Activated T-cell treated with anti-CD3 and anti-CD28 coated beads for 48 hours (primary cell): ENCODE measurements at places on chromosomes 1 and 21.

DNA sequence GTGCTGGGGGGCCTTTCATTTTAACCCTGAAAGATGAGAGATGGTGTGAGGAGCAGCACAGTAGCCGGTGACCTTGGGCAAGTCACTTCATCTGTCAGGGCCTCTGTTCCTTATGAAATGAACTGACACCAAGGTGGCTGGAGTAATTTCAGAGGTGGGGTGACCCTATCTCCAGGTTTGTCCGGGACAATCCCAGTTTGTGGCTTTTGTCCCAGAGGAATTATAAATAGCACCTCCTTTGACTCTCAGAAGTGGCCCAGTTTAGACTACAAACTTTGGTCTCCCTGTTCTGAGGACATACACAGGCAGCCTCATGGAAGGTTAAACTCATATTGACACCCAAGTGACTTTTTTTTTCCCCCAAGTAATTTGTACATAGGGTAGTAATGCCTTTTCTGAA lies 14.6 kb downstream of the ACTN2 start:
- DNase-seq = no peak

GRCh38 chr1:236948996-236949395 lies 55.2 kb downstream of the MT1HL1 start:
- DNase-seq = no peak

- no peak for DNase-seq
Measured at GRCh38 chr1:35264035-35264434, 4.5 kb upstream of the ZMYM4 start.

DNA sequence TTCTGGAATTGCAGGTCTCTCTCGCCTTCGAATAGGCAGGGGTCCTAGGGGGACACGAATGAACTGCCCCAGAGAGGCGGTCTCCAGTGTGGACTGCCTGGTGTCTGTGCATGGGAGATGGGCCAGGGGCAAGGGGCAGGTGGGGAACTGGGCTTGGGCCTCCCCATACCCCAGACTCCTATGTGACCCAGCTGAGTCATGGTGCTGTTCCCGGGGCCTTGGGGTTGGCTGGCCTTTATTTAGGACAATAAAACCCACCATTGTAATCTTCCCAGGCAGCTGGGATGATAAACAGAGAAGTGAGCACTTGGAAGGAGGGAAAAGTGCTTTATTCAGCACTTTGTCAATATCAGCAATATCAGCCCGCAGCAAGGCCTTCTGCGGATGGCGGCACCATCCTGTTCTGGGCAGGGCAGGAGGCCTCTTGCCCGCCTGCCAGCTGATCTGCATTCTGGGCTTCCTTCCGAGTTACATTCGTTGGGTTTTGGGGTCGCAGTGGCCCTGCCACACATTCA lies 209.0 kb upstream of the TMEM51 start:
- no peak for DNase-seq

DNA sequence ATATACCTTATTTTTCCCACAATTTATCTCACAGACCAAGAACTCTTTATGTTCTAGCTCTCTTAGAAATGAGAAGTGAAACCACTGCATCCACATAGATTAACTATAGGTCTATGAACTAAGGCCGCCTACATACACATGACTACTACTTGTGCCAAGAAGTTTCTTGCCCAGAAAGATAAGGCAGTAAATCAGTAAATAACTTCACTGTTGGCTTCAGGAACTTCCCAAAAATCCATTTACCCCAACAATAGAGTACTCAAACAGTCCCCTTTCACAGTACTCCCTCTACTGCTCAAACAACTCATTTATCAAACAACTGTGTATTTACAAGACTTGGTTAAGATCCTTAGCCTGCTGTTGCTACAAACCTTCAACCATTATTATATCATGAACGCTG lies 96.5 kb downstream of the NME7 start:
- no peak for DNase-seq

DNA sequence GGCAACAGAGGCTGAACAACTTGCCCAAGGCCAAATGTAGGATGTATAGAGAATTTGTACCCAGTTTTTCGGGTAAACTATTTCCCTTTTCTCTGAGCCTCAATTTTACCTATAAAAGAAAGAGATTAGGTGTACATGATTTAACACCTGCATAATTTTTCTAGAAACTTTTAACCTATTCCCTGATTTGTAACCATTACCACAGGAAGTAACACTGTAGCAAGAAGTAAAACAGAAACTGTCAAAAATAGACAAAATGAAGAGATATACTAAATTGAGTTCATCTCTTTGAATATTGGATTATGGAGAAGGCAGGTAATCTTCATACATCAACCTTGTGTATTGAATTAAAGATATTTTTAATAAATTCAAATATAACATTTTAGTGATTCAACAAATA lies 136.2 kb downstream of the ZC3H11B start:
- DNase-seq = no peak

DNA sequence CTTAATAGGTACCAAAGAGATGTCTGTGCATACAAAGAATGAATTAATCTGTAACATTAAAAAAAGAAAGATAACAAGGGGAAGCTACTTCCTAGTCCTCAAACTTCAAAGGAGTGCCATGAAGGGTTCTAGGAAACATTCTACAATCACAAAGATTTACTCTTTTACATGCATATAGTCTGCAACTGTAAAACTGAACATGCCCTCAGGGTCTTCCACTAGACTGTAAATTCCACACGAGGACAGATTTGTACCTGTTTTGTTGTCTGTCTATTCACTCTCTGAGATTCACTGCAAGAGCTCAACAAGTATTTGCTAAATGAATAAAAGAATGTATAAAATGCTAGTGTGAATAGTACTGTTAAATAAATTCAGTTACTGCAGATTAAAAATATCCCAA lies 4.4 kb downstream of the JAK1 start:
- DNase-seq = no peak

DNA sequence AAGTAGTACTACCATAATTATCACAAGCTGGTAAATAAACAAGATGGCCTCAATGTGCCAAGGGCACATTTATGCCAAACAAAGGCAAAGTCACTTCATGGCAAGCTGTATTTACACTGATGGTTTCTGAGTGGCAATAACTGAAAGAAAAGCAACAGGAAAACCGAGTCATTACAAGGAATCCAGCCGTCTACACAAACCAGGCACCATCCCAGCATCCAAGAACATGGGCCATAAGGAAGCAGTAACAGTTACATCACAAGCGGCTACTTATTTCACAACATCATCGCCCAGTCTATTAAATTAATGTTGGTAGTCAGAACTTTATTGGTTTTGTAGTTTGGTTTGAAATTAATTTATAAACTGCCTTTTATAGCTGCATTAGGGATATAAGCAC lies 214.2 kb downstream of the RERE start:
- no peak for DNase-seq

- DNase-seq = no peak
Measured at GRCh38 chr1:43531906-43532584, 1.4 kb downstream of the PTPRF start.

GRCh38 chr1:248811514-248812490 lies 13.9 kb downstream of the SH3BP5L start:
- no peak for DNase-seq

DNA sequence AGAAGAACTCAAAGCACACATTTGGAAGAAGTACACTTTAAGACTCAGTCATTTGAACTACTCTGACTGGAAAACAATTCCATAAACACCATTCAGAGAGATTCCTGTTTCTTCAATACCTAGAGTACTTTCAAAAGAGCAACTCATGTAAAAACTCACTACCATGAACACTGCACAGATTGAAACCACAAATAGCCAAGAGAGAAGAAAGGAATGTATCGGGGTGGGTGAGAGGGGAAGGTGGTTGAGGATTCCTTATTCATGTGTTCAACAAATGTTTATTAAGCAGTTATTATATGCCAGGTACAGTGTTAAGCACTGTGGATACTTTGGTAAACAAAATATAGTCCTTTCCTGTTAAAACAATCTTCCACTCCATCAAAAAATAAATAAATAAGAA lies 64.7 kb downstream of the NRIP1 start:
- no peak for DNase-seq

DNA sequence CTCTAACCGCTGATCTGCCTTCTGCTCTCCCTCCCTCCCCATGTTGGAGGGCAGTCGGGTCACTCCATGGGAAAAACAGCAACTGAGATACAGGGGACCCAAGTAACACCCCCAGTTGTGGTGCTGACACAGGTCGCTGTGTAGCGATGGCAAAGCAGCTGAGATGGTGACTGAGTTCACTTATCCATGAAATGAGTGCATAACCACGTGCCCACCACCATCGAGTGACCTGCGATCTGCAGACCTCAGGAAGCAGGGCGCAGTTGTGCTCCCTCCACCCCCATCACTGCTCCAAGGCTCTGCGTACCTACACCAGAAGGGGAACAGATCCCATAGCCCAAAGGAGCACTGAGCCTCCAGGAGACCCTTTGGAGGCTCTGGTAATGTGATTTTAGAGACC lies 31.1 kb downstream of the KCNN3 start:
- DNase-seq = no peak

- no peak for DNase-seq
Measured at GRCh38 chr1:191260056-191260455, 782.4 kb upstream of the BRINP3 start.

DNA sequence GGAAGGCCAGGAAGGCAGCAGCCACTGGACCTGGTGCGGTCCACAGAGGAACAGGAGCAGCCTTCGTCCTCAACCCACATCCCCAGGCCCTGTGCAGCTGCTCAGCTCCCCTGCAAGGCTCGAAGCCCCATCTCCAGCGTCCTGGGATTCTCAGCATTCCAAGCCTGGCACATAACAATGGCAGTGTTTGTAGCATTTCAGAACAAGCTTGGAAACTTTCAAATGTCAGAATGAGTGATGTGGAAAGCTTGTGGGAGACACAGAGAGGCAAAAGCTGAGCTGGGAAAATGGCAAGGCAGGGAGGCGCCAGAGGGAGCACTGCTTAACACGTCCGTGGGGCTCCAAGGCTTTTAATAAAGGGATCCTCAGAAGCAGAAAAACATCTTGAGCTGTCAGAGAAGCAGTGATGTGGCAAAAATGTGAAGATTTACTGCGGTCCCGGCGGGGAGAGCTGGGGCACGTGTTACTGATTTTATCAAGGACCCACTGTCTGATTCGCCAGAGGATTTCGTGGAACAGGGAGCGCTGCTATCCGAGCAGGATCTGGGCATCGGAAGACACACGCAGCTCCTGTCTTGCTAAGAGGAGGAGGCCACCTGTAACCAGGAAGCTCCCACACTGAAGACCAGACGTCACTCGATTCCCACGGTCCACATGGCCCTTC lies 38.1 kb downstream of the TOMM20 start:
- no peak for DNase-seq

GRCh38 chr1:241942738-241943137 lies 14.8 kb upstream of the BECN2 start:
- DNase-seq = no peak

GRCh38 chr21:26845759-26846035 lies 488 bp upstream of the ADAMTS1 start:
- DNase-seq = no peak

DNA sequence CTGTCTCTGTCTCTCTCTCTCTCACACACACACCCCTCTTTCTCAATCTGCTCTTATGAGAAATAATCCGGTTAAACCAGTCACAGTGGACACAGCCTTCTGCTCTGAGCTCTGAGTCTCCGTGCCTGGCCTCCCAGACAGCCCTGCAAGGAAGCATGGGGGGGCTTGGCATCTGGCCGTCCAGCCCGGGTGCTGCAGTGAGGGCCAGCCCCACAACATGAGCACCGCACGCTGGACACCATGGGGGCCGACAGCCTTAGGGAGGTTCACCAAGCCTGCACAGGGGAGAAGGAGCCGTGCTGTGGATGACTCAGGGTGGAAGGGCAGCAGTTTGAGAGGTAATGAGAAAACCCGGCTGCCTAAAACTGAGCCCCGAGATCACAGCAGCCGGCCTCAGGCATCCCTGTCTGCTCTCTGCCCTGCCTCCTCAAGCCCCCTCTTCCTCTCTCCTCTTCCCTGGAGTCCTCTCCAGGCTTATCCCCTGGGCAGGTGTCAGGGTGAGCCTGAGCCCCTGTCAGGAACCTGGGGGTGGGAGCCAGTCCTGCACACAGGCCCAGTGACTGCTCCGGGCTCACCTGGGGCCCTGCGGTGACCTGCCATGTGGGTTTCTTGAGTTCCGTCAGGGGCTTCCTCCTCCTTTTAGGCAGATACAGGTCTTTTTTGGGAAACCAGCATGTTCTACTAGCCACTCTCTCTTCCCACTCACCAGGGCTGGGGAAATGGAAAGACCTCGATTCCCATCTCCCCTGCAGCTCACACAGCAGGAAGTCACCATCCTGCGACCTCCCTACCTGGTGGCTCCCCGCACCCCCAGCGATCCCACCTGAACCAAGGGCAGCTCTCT lies 92.8 kb downstream of the ITPKB start:
- DNase-seq = no peak

DNA sequence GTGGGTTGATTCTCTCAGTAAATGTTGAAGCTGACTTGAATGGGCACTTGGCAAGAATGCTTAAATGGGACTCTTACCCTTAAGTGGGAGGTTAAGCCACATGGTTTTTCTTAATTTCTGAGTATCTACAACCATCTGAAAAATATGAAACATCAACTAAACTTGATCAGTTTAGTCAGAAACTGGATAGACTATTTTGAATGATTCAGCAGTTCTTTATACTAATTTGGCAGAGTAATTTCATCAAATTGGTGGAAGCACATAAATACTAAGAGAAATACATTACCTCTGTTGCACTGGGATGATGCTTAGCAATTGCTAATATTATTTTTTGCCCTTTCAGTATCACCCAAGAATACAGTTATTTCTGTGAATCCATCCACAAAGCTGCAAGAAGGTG lies 4.7 kb downstream of the VCAM1 start:
- DNase-seq = no peak

GRCh38 chr1:156477526-156478249 lies 22.9 kb downstream of the MEF2D start:
- DNase-seq = no peak

DNA sequence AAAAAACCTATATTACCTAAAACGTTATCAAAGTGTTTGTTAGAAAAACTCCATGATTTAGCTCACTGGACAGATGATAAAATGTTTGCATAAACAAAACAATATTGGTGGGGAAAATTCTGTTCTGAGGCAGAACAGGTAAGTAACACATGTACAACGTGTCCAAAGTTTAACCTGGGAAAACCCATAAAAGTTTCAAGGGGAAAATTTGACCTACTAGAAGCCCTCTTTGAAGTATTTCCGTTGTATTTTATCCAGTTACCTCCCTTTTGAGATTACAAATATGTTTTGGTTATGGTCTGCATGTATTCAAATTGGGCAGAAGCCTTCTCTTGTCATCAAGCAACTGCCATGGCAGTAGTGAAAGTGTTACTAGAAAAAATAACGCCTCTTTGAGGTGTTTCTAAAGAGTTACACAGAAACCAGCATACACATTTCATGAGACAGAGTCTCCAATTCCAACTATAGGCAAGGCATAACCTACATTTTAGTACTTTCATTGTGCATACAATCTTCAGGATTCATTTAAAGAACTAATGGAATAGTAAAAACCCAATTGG lies 58.0 kb upstream of the PDC start:
- DNase-seq = no peak

DNA sequence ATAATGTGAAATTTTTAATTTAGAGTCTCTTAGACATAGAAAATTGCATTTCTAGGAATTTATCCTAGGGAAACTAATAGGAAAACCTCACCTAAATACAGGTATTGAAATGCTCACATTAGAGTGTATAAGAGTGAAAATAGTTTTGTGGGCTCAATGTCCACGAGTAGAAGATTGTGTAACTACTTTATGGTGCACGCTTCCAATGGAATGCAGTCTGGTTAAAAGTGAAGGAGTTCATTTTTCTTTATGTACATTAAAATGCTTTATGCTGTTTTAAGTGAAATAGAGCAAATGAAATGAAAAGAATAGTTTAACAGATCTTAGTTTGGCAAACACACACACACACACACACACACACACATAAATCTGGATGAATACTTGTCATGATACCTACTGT lies 278.2 kb downstream of the USP25 start:
- no peak for DNase-seq

- no peak for DNase-seq
Measured at GRCh38 chr1:66278260-66279021, 255.5 kb upstream of the SGIP1 start.
